ENCODE measurements at places on chromosomes 1 and 21.

DNA sequence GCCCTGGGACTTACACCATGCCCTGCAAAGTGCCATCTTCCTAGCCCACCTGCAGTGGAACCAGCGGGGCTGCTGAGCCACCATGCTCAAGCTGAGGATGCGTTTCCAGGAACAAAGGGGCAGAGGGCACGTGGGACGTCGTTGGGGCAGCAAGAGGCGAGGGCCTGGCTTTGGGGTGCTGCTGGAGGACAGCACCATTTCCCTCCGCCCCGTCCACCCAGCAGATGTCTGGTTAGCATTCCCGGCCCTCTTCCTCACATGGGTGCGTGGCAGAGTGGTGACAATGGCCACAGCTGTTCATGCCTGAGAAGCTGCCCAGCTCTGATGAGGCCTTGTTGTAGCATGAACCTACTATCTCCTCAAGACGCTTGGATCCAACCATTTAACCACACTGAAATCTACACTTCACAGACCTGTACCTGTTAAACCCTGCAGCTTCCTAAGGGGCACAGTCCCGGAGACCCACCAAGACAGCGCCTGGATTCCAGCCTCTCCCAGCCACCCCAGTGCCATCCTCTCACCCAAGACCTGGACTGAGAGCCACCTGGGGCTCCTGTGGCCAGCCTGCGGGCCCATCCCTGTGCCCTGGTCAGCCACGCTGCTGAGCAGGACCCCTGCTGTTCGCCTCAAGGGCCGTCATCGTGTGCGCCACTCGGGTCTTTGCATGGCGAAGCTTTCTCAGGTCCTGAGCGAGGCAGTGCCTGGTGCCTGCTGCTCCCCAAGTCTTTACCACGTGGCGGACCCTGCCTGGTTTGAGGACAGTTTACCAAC, 33.2 kb downstream of the SLC45A1 start:
- DNase-seq = no peak

DNA sequence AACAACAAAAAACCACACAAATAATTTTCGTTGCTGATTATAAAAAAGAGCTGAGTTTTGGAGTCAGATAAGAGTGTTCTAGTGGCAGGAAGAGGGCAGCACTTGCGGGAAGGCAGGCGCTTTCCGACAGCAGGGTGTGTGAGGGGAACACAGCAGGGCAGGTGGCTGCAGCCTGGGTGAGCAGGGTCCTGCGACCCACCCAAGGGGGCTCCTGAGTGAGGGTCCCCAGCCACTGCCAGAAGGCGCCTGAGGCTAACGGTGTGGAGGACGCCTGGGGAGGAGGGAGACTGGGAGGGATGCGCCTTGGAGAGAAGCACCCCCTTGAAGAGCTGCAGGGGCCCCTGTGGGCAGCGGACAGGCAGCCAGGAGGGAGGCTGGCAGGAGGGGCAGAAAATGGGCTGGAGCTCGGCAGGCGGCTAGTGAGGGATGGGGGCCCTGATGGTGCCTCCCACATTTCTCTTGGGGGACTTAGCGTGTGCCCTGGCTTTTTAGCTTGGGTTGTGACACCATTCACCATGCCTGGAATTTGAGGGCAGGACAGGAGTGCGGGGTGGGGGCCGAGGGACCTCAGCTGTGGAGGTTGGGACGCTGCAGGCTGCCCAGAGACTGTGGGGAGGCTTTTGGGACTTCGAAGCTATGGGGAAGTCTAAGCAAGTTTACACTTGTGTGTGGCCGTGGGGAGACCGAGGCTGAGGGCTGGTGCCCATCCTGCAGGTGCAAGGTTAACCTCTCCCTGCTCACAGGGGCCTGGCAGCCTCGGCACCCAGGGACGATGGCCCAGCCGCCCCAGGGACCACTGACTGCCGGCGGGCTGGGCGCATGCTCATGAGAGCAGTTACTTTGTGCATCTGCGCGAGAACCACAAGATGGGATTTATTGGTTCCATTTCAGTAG, 111.4 kb downstream of the SIK1 start:
- DNase-seq = no peak

GRCh38 chr1:68459796-68460195, 10.0 kb upstream of the RPE65 start:
- DNase-seq = no peak

DNA sequence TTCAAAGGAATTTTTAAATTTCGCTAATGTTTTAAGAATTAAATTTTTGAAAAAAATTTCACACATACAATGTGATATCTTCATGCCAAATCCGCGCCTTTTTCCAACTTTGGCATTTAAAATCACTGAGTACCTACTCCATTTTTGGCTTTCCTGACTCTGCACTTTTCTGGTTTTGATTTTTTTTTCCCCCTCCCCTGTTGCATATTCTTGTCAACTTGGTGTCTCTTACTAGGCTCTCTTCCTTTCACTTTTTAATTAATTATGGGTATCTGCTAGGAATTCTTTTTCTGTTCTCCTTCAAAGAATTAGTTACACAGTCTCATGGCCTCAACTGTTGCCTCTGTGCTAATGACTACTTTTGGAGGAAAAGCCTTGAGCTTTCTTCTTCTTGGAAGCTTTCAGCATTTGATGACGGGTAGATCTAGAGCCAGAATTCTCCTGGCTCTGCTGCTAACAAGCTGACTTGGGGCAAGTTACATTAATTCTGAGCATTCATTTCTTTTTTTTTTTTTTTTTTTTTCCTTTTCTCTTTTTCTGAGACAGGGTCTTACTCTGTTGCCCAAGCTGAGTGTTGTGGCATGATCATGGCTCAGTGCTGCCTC, 1.8 kb downstream of the AGL start:
- DNase-seq = no peak

- no peak for DNase-seq
These were observed 40.2 kb downstream of the IL12RB2 start for GRCh38 chr1:67347688-67348472.

GRCh38 chr21:17931080-17931479, 111.9 kb upstream of the C21orf91 start:
- DNase-seq = no peak

GRCh38 chr1:2258996-2259395, 30.9 kb downstream of the SKI start:
- peak; percentile 66 for DNase-seq

- no peak for DNase-seq
These were observed 60.8 kb downstream of the NGF start for GRCh38 chr1:115277276-115277675.

- DNase-seq = no peak
These were observed 26.6 kb upstream of the RD3 start for GRCh38 chr1:211518330-211519289.

DNA sequence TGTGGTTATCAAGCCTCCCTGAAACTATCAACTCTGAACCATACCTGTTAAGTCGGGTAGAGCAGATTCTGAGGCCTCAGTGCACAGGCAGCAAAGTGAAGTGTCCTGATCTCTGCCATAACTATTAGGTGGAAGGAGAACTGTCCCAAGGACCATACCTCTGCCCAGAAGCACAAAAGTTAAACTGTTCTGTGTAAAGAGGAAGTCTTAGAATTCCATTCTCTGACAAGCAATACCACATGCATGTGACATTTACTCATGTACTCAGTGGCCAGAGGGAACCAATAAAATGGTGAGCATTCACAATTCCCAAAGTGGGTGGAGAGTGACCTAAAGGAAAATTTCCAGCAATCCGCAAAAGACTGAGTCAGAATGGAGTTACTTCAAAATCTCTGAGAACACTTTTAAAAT, 61.0 kb downstream of the TOR3A start:
- DNase-seq = no peak

GRCh38 chr1:10767282-10767681, 29.2 kb downstream of the CASZ1 start:
- no peak for DNase-seq

GRCh38 chr1:114270282-114270681, 116.6 kb upstream of the SYT6 start:
- no peak for DNase-seq

GRCh38 chr1:65449214-65449823, 28.9 kb downstream of the LEPR start:
- DNase-seq = no peak

GRCh38 chr21:45854690-45855247, 126.8 kb upstream of the COL6A1 start:
- no peak for DNase-seq

DNA sequence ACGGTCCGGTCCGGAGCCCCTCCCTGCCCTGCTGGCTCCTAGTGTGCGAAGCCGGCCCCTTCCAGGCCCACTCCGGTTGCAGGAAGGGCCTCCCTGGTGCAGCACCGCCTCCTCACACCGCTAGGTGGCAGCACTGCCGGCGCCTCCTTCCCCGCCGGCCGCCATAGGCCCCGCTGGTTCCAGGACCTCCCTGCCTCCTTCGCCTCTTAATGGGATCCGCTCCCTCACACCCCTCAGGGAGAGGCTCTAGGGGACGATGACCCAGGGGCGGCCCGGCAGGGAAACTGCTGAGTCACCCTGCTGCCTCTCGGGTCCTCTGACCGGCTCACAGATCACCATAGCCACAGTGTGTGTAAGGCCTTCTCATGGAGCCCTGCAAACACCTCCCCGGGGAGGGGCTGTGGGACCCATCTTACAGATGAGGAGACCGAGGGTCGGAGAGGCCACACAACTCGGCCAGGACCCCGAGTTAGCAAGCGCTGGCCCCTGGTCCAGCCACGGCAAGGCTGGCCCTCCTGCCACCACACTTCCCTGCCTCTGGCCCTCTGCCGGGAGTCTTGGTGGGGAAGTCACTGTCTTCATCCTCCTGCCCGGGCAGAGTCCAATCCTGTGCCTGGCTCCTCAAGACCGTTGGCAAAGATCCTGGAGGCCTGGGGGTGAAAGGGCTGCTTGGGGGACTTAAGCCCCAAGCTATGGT, 1.6 kb upstream of the AJAP1 start:
- DNase-seq = peak; percentile 26

GRCh38 chr1:48691429-48692001, 85.2 kb downstream of the BEND5 start:
- DNase-seq = no peak

GRCh38 chr1:244099258-244099930, 48.3 kb downstream of the ZBTB18 start:
- DNase-seq = no peak

DNA sequence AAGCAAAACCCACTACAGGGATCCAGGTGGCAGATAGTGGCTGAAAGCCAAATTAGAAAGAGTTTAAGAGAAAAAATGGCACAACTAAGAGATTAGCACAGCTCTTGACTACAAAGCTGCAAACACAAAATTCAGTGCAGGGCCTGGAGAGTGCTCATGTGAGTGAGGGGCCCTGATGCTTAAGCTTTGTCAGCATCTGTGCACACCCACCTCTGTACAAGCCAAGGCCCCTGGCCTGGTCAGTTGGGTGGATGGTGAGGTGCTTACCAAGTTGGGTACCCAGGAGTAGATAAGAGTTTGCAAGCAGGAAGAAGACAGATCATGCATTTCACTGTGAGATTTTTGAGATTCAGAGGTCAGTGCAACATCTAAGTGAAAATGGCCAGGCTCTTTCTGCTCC, 62.7 kb upstream of the ATP1B1 start:
- no peak for DNase-seq

- DNase-seq = no peak
These were observed 1967.6 kb downstream of the MRPL39 start for GRCh38 chr21:23639721-23640120.

DNA sequence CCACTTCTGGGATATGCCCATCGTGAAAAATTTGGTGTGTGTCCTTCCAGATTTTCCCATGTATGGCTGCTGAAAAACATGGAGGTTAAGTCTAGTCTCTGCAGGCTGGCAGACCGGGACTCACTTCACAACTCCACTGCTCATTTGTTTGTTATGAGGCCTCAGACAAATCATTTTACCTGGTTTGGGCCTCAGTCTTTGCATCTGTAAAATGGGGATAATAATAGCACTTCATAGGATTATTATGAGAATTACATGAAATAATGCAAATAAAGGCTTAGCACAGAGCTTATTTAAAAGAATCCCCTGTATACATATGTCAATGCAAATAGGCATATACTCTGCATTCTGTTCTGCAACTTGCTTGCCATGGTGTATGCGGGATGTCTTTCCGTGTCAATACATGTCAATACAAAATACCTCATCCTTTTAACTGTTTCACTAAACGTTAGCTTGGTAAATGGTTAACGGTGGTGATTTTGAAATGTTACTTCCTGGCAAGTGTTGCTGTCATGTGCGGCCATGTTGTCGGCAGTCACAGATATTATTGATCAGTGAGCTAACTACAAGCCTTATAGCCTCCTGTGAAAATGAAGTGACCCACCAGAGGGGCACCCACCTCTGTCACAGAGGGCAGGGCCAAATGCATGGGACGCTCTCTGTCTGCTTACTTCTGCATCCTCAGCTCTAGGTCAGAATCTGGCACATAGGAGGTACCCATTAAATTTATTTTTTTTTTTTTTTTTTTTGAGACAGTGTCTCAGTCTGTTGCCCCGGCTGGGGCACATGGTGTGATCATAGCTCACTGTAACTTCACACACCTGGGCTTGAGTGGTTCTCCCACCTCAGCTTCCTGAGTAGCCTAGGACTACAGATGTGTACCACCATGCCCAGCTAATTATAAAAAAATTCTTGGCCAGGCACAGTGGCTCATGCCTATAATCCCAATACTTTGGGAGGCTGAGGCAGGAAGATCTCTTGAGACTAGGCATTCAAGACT, 4.3 kb downstream of the LCK start:
- DNase-seq = no peak

GRCh38 chr1:99849413-99849743, 783 bp upstream of the AGL start:
- DNase-seq = no peak

DNA sequence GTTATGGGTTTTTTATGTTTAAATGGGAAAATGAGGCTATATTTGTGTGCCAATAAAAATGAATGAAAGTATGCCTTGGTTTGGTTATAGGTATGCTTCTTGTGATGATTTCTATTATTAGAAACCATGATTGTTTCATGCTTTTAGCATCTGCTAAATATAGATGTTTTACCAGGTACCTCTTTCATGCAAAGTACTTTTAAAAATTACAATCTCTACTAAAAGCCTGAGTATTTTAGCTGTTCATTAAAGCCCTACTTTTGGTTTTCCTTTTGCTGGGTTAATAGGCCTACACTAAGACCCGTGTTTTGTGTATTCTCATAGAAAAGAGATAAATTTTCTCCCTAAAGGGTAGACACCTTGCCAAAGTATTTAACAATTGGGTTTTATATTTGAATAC, 32.0 kb downstream of the MTF2 start:
- no peak for DNase-seq

DNA sequence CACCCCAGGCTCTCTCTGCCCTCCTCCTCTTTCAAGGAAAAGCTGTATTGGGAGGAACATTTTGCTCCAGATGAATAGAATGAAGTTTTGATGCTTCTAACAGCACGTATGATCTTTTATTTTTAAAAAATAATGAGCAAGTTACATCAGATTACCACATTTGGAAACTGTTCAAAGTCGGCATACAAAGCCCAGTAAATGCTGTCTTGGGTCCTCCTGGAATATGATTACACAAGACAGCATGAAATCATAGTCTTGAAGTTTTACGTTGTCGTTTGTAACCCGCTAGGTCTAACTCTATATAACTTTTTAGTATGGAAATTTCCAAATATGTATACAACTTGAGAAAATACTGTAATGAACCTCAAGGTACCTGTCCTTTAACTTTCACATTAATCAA, 385.6 kb downstream of the HLX start:
- DNase-seq = no peak

GRCh38 chr1:234720709-234721441, 110.9 kb upstream of the IRF2BP2 start:
- no peak for DNase-seq

GRCh38 chr1:153880962-153881361, 41.8 kb downstream of the GATAD2B start:
- DNase-seq = peak; percentile 16

All from stimulated activated CD8-positive, alpha-beta memory T cell treated with anti-CD3 and anti-CD28 coated beads, Interleukin-7, amount 100 ng/mL, for 4 hours (primary cell).